Astrocyte of the cerebellum (primary cell): ENCODE measurements at places on chromosomes 1 and 21.

DNA sequence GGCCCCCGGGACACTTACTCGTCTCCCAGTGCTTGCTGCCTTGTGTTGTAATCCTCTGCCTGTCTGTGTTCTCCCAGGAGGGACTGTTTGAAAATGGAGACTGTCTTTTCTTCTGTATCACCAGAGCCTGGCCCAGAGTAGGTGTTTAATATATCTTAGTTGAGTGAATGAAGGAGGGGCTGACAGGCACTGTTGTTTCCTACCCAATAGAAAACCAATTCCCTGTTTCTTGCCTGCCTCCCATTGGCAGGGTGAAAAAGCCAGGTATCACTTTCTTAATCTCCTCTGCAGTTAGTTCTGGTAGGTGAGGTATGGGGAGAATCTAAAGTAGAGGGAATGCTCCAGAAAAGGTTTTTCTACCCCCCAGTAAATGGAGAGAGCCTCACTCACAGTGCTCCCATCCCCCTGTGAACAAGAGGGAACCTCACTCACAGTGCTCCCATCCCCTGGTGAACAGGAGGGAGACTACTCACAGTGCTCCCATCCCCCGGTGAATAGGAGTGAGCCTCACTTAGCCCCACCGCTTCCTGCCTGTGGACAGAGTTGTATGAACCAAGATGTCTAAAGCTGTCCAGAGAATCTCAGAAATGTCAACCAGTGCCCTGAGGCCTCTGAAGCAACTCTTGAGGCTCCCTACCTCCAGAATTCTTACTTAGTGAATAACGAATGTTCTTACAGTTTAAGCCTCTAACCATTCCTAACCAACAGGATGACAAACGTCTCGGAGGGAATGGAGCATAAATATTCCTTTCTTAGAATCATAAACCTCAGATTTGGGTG, at the start of gene GJA5:
Gene GJA5 (minus strand): TSS at position 122 of the 780 bp plus-strand sequence. CDS start 1,364 bp downstream, outside the sequence.
- DNase-seq, result no peak

- DNase-seq, result peak; percentile 1
Measured at GRCh38 chr1:96559181-96559580, 162.4 kb upstream of the PTBP2 start.

- DNase-seq, result no peak
Measured at GRCh38 chr1:229218612-229219025, 52.3 kb upstream of the RAB4A start.

DNA sequence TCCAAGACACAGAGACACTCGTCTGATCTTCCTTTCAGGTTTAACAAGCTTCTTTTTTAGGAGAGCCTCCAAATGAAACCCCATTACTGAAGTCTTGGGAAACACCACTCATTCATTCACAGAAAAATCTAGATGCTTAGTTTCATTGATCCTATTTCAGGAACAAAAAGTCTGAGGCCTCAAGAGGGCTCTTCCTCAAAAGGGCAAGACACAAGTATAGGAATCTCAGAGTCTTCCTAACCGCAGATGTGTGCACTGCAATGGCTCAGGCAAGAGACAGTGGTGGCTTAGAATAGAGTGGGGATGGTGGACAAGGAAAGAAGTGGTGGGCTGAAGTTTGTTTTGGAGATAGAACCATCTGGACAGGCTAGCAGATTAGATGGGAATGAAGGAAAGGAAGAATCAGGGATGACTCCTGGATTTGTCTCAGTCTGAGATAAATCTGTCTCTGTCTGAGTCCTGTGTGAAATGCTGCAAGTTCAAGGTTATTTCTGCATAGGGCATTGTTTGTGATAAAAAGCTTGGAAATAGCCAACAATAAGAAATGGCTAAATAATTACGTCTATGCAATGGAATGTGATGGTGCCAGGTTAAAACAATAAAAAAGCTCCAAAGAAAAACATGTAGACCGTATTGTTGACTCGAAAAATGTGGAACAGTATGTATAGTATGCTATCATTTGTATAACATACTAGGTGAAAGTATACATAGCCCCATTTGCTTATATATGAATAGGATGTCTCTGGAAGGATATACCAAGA, 8.9 kb upstream of the CTSE start:
- no peak for DNase-seq

DNA sequence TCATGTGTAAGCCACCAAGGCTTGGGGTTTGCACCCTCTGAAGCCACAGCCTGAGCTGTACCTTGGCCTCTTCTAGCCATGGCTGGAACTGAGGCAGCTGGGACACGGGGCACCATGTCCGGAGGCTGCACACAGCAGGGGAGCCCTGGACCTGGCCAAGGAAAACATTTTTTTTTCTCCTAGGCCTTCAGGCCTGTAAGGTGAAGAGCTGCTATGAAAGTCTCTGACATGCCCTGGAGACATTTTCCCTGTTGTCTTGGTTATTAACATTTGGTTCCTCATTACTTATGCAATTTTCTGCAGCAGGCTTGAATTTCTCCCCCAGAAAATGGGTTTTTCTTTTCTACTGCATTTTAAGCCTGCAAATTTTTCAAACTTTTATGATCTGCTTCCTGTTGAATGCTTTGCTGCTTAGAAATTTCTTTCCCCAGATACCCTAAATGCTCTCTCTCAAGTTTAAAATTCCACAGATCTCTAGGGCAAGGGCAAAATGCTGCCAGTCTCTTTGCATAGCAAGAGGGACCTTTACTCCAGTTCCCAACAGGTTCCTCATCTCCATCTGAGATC, 295.8 kb downstream of the LTN1 start:
- DNase-seq, result no peak

DNA sequence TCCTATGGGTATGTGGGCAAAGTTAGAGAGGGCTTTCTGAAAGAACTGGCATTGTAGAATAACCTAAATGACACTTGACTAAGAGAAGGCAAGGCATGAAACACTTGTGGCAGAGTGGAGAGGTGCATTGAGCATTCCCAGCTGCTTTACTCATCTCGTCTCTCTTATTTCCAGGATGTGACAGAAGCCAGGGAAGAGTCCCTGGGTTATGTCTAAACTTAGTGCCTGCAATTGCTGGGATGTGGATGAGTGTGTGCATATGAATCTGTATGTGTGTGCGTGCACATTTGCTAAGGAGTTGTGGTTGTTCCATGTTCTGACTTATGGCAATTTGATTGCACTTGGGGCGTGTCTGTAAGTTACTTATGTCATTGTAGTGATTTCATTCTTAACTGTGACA, 1326.5 kb upstream of the B3GALT2 start:
- no peak for DNase-seq

- DNase-seq, result no peak
Measured at GRCh38 chr21:44279354-44280260, 6.1 kb upstream of the AIRE start.

GRCh38 chr1:202802998-202803932, 5.0 kb downstream of the KDM5B start:
- DNase-seq, result no peak

DNA sequence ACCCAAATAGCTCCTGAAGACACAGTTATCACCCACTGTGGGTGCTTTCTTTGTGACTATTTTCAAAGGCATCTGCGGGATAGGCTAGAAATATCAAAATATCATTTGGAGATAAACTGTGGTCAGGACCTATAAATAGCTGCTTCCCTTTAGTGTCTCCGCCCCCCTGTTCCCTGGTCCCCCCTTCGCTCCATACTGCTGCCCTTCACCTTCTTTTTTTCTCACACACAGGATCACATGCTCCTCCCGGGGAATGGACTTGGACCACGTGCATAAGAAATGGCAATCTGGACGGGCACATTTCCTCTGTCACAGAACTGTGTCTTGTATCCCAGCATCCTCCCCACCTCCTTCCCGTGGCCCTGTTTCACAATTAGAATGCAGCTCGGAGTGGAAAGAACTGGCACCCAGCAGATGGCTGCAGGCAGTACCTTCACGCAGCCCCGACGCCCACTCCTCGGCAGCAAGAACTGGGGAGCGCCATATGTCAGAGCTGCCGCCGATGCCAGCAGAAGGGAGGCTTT, 68.8 kb upstream of the SSX2IP start:
- DNase-seq, result no peak

- DNase-seq, result no peak
Measured at GRCh38 chr1:4218619-4219018, 318.5 kb upstream of the C1orf174 start.

- no peak for DNase-seq
Measured at GRCh38 chr1:110492573-110492972, 26.4 kb downstream of the KCNA10 start.

GRCh38 chr1:202811296-202812175, 782 bp downstream of the PCAT6 start:
- no peak for DNase-seq

DNA sequence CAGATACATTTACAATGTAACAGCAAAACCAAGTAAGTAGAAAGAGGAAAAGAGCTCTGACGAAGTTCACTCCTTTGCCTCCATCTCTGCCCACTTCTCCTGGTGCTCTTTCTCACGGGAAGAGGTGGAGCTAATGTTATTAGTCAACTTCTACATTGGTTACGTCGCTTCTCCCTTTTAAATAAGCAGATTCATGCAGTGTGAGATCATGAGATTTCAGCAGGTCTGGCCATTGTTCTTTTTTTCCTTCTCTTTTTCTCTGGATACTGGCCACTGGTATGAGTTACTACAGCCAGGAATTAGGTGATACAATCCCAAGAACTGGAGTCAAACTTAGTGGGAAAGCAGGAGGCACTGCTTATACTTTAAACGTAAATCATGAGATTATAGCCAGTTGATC, 207.1 kb downstream of the AKT3 start:
- DNase-seq, result peak; percentile 20

- no peak for DNase-seq
Measured at GRCh38 chr1:94345148-94345721, 73.0 kb upstream of the ABCD3 start.

DNA sequence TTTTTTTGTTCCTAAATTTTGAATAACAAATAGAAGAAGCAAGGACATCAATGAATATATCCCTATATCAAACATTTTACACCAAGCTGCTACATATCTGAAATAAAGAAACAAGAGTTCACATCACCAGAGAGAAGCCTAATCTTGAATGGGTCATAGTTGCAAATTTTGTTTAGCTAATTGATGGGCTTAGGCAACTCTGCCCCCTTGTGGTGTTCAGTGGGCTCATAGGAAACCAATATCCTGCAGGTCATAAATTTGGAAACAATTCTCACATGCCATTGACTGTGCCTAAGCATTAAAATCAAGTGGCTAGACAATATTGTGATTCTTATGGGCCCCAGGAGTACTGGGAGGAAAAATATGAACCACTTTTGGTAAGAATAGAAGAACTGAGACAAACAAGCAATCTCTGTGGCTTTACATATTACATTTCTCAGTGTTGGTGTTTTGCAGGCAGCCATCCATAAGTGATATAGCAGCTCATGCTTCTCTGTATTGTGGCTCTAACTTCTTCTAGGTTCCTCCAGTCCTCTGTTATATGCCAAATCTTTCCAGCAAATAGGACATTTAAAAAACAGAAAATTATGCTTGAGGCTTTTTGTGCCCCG, 1262.8 kb upstream of the PRMT6 start:
- DNase-seq, result peak; percentile 4

- no peak for DNase-seq
Measured at GRCh38 chr21:31479222-31479621, 135.2 kb upstream of the TIAM1 start.
